Fibroblast of villous mesenchyme (primary cell): ENCODE measurements at places on chromosomes 1 and 21. TPM values are rescaled to one million over a fixed set of nuclear protein-coding genes. Genes with fewer than 3 reads are reported as not detected.
A peak's percentile ranks its signal among the peaks of the same experiment; 100 is the strongest.

SMPDL3B gene
- total RNA-seq: not detected in 2 replicates

MFAP2 gene
- 33.2 and 70.2 TPM in 2 replicates for total RNA-seq

TNFRSF9 gene
- total RNA-seq: 0.32 and 0.43 TPM in 2 replicates

DNA sequence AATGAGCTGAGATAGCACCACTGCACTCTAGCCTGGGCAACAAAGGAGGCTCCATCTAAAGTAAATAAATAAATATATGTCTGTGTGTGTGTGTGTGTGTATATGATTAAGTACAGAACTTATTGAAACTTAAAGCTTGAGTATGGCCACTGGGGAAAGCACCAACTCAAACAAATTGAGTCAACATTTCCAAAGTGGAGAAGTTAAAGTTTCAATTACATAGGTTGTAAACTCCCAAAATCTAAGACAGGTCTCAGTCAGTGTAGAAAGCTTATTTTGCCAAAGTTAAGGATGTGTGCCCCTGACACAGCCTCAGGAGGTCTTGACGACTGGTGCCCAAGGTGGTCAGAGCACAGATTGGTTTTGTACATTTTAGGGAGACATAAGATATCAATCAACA is 458.9 kb upstream of the RGS18 start:
- DNase-seq: no peak

LINGO4 gene
- total RNA-seq: not detected in 2 replicates

TFF3 gene
- not detected in 2 replicates for total RNA-seq

GJC2 gene
- 2.6 and 3.9 TPM in 2 replicates for total RNA-seq

DNA sequence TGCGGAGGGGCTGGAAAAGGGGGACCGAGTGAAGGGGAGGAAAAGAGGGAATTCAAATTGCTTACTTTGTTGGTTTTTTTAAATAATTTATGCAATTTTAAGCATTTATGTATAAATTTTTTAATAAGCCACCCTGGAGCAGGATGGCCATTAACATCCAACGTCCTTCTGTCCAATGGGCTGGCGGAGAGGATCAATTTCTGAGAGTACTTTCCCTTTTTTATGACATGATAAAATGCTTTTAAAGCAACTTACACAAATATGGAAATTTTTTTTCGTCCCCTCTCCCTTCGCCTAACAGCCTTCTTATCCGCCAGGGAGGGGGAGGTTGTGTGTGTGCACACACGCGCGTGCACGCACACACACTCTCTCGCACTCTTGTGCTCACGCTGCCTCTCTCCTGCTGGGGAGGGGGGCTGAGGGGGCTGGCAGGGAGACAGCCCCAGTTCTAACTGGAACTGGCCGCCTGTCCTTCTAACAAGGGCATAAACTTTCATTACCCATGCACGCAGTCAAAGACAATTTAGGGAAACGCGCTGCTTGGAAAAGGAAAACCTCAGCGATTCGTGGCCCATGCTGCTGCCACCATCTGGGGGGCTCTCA is 123.2 kb downstream of the CASZ1 start:
- no peak for DNase-seq

LIPI gene
- total RNA-seq: not detected in 2 replicates

DNA sequence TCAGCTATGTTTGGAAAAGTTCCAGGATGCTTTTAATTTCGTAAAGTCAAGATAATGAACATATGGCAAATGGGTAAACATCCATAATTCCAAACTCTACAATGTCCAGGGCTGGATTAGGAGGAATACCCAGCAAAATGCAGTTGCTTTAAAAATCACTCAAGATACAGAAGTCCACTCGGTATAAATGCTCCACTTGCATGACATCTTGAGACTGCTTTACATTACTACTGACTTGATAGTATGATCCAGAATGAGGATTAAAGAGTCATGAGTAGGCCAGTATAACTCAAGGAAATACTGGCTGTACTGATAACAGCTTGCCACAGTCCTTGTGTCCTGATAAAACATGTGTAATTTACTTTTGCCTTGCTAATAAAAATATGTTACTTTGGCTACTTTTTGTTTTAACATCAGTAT is 58.3 kb upstream of the ANGPTL3 start:
- peak; percentile 69 for DNase-seq

FAM3B gene
- total RNA-seq: not detected in 2 replicates

KIRREL1 gene
- 120 TPM in 2 replicates for total RNA-seq

GRCh38 chr1:85471558-85471957 is 6.6 kb upstream of the DDAH1 start:
- no peak for DNase-seq

DNA sequence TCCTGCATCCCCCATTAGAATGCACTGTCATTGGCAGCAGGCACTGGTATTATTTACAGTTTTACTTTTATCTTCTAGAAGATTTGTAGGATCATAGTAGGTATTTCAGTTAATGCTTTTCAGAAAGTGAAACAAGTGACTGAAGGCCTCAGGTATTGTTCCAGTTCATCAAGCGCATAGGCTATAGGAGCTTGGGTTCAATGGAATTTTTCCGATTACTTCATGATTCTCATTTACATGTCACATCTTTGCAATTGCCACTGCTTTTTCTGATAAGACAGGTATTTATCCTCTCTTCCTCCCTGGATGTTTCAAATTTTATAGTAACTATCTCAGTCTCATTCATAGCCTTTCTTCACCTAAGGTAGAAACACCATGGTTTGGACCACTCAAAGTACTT is 161.3 kb downstream of the NTPCR start:
- no peak for DNase-seq

MYOG gene
- total RNA-seq: not detected in 2 replicates

DNA sequence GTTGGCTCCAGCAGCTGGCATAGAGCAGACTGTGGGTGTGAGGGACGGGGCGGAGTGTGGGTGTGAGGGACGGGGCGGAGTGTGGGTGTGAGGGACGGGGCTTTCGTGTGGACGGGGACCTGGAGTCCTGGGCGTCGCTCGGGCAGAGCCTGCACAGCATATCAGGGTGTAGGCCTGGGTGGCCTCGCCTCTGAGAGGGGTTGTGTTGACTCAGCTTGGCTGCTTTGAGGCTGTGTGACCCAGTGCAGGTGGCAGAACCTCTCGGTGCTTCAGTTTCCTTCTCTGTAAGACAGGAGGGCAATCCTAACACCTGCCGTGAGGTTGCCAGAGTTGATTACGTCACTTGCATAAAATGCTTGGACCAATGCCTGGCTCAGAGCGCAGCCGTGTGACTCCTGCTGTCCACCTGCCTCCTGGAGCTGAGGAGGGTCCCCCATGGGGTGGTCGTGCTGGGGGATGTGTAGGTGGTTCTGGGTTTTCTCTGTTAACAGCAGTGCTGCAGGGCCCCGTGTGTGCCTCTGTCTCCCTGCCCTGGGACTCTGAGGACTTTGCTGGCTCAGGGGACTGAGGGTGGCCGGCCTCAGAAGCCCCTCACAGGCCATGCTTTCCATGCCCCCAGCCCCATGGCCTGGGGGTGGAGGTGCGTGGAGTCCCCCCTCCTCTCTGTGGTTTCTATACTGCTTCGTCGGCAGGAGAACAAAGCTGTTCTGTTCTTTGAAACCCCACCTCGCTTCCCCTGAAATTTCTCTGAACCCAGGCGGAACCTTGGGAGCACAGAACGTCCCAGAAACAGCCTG is 15.4 kb downstream of the PDXK start:
- no peak for DNase-seq

GRCh38 chr1:165168467-165168866 is 188.0 kb downstream of the LMX1A start:
- no peak for DNase-seq

SH3BGR gene
- total RNA-seq: 2.2 and 2.6 TPM in 2 replicates

DNA sequence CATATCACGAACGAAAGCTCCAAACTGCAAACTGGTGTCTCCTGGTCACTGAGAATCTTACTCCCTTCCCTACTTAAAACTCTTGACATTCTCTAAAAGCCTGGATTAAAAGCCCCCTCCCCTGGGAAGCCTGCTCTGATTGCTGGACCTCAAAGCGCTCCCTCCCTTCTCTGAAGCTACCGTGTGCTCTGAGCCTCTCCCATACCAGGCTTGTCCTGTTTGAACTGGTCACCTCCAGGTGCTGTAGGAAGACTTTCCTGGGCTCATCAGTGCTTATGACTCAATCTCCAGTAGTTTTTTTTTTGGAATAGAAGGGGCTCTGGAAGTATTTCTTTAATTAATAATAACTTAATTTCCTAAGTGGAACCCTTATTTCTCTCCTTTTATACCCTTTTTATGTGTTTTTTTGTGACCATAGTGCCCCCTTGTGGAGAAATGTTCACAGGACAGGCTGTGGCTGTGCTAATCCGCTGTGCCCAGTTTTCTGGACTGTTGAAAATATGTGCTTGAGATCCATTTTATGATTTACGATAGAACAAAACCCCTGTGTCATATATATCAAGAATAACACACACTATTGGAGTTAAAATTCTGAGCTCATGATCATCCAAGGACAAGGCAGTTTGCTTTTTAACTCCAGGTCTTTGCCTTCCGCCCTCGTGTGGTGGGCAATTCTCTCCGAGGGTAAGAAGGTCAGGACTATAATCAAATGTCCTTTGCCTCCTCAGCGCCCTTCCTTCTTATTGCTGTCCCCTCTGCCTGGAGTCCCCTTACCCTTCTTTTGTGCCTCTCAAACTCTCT is 16.9 kb downstream of the MTARC1 start:
- peak; percentile 50 for DNase-seq
